Activated B cell treated with CpG ODN at 0.5 μM for 24 hours (primary cell): ENCODE measurements at places on chromosomes 6 and 20. TPM values are rescaled to one million over a fixed set of nuclear protein-coding genes. Genes with fewer than 3 reads are reported as not detected.

DNA sequence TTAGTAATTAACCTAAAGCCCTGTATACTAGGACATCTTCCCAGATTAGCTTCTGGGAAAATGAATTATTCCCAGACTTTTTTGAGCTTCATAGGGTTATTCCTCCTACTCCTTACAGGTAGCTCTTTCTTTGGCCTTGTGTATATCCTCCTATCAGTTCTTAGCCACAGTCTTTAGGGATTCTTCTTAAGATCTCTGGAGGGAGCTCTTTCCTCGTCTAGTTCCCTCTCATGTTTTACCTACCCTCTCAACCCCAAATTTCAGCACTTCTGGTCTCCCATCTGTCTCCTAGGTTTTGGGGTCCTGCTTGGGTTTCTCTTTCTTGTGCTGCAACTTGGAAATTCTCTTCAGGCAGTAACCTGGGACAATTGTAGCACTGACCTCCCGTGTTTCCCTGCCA lies 46.4 kb upstream of the SLC35B3 start:
- peaks cover 12% of the 10 kb centered on the region for H3K27me3 ChIP-seq
- no peak overlapping the region for H3K27ac ChIP-seq
- DNase-seq: no peak

GRCh38 chr20:10060226-10060625 lies 25.4 kb downstream of the ANKEF1 start:
- H3K36me3 ChIP-seq: peaks cover 18% of the 10 kb centered on the region
- H3K27ac ChIP-seq: no peak overlapping the region
- H3K4me1 ChIP-seq: peaks cover 17% of the 10 kb centered on the region
- peak overlapping the region; percentile 6 for H3K4me3 ChIP-seq

DNA sequence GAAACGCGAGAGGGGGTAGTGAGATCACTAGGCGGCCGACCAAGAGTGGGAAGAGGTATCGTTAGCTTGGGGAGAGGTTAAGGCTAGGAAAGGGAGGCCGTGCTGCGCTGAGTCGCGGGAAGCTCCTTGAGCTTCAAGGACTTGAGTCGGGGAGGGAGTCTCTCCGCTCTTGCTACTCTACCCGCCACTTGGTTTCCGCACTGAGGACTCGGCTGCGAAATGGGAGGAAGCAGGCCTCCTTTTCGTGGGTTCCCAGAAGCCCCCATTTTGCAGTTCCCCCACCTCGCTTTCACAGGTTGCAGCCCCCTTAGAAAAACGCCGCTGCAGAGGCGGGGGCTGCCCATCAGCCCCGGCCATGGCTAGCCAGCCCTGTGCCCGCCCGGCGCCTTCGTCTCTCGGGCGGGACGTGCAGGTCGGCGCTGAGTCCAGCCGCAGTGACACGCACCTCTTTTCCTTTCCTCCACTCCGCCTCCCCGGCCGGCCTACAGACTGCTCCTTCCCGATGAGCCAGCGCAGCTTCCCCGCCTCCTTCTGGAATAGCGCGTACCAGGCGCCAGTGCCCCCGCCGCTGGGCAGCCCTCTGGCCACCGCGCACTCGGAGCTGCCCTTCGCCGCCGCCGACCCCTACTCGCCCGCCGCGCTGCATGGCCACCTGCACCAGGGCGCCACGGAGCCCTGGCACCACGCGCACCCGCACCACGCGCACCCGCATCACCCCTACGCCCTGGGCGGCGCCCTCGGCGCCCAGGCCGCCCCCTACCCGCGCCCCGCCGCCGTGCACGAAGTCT lies 4.9 kb downstream of the VGLL2 start:
- no peak overlapping the region for H3K4me3 ChIP-seq
- DNase-seq: no peak
- H3K4me1 ChIP-seq: peaks cover 3% of the 10 kb centered on the region

- no peak overlapping the region for H3K4me3 ChIP-seq
- H3K4me1 ChIP-seq: no peaks in the 10 kb centered on the region
- no peak for DNase-seq
- no peaks in the 10 kb centered on the region for H3K36me3 ChIP-seq
- no peak overlapping the region for H3K27ac ChIP-seq
These were observed 426.2 kb downstream of the BMP2 start for GRCh38 chr20:7193681-7194080.

- H3K27me3 ChIP-seq: no peaks in the 10 kb centered on the region
- peaks cover 21% of the 10 kb centered on the region for H3K36me3 ChIP-seq
- no peak for DNase-seq
- no peak overlapping the region for H3K27ac ChIP-seq
- no peak overlapping the region for H3K4me3 ChIP-seq
These were observed 33.1 kb downstream of the HBS1L start for GRCh38 chr6:135021310-135022049.

GRCh38 chr6:118772886-118773285 lies 121.1 kb upstream of the ASF1A start:
- no peak for DNase-seq
- H3K36me3 ChIP-seq: no peaks in the 10 kb centered on the region
- no peak overlapping the region for H3K4me3 ChIP-seq
- peaks cover 12% of the 10 kb centered on the region for H3K4me1 ChIP-seq
- peaks cover 3% of the 10 kb centered on the region for H3K27me3 ChIP-seq

- no peaks in the 10 kb centered on the region for H3K4me1 ChIP-seq
- H3K4me3 ChIP-seq: no peak overlapping the region
- DNase-seq: no peak
- no peaks in the 10 kb centered on the region for H3K27me3 ChIP-seq
These were observed 318.8 kb downstream of the ZFAND3 start for GRCh38 chr6:38138374-38138773.

GRCh38 chr6:7896465-7896987 lies 14.1 kb downstream of the TXNDC5 start:
- H3K4me3 ChIP-seq: no peak overlapping the region
- H3K36me3 ChIP-seq: peaks cover 93% of the 10 kb centered on the region
- DNase-seq: no peak
- H3K27ac ChIP-seq: no peak overlapping the region
- peaks cover 31% of the 10 kb centered on the region for H3K4me1 ChIP-seq

DNA sequence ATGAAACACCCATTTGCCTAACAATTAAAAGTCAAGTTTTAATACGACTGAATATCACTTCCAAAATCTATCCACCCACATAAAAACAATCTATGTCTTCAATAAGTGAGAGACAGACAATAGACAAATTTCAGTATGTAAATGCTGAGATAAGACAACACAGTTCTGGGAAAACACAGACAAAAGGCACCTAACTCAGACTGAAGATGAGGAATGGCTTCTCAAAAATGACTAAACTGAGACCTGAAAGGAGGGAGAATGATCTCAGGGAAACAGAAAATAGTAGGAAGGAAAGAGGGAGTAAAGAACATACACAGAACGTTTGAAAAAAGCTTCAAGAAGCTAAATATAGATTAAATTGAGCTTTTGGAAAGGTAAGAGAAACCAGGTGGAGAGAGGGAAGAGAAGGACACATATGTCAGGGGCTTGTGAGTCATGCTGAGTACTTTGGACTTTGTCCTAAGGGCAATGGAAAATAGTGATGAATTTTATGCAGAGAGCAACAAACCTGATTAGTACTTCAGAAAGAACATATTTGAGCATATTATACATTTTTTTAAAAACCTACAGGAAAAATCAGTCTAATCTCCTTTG lies 16.1 kb downstream of the LMBRD1 start:
- peaks cover 66% of the 10 kb centered on the region for H3K36me3 ChIP-seq
- no peak for DNase-seq
- no peaks in the 10 kb centered on the region for H3K27me3 ChIP-seq

- DNase-seq: no peak
- no peaks in the 10 kb centered on the region for H3K36me3 ChIP-seq
- no peak overlapping the region for H3K27ac ChIP-seq
- H3K4me3 ChIP-seq: no peak overlapping the region
- no peaks in the 10 kb centered on the region for H3K27me3 ChIP-seq
- H3K4me1 ChIP-seq: peaks cover 6% of the 10 kb centered on the region
These were observed 1.4 kb upstream of the DDX43 start for GRCh38 chr6:73393278-73393677.

DNA sequence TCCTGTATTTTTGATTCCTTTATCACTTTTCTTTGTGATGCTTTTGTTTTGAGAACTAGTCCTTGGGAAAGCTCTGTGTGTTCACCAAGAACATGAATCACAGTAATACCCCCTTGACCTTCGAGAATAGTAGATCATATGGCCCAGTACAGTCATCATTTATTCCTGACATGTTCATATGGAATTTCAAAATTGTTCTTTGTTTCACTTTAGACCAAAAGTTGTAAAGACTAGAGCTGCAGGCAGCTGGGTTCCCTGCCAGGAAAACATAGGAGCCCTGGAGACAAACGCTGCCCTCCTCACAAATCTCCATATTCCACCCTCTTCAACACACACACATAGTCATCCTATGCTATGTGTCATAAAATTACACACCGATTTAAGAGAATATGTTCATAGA lies 621.2 kb upstream of the EYS start:
- H3K36me3 ChIP-seq: no peaks in the 10 kb centered on the region
- H3K4me3 ChIP-seq: no peak overlapping the region
- H3K4me1 ChIP-seq: no peaks in the 10 kb centered on the region
- H3K27ac ChIP-seq: no peak overlapping the region

GRCh38 chr20:1897965-1898464 lies 2.8 kb downstream of the SIRPA start:
- peak overlapping the region; percentile 68 for H3K4me3 ChIP-seq
- H3K36me3 ChIP-seq: peaks cover 5% of the 10 kb centered on the region
- peaks cover 57% of the 10 kb centered on the region for H3K4me1 ChIP-seq
- DNase-seq: peak; percentile 63
- H3K27me3 ChIP-seq: no peaks in the 10 kb centered on the region
- peak overlapping the region; percentile 87 for H3K27ac ChIP-seq

GRCh38 chr6:158353883-158354877 lies 41.9 kb downstream of the TULP4 start:
- H3K4me1 ChIP-seq: peaks cover 14% of the 10 kb centered on the region
- DNase-seq: no peak
- H3K27ac ChIP-seq: no peak overlapping the region

GRCh38 chr20:53658973-53659372 lies 65.3 kb upstream of the ZNF217 start:
- H3K36me3 ChIP-seq: no peaks in the 10 kb centered on the region
- no peaks in the 10 kb centered on the region for H3K27me3 ChIP-seq
- no peak for DNase-seq
- no peak overlapping the region for H3K4me3 ChIP-seq
- peak overlapping the region; percentile 90 for H3K27ac ChIP-seq

DNA sequence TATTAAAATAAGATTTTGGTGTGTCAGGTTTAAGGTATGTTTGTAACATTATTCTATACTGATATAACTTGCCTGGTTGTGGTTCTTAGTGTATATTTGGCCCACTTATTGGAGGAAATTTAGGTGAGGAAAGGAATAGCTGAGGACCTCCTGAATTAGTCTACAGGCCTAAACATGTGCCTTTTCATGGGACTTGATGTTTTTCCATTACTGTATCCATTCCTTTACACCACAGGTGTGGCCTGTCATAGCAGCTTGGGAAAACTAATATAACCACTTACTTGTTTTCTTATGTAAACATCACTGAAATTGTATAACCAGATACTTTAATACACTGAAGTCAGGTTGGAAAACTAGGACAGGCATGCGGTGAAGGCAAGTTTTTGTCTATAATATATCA lies 27.6 kb downstream of the BCKDHB start:
- H3K4me3 ChIP-seq: no peak overlapping the region
- no peaks in the 10 kb centered on the region for H3K4me1 ChIP-seq
- DNase-seq: no peak
- H3K27me3 ChIP-seq: no peaks in the 10 kb centered on the region
- peaks cover 51% of the 10 kb centered on the region for H3K36me3 ChIP-seq

GRCh38 chr20:62137092-62137384 lies 6.2 kb downstream of the PSMA7 start:
- H3K27ac ChIP-seq: no peak overlapping the region
- no peak overlapping the region for H3K4me3 ChIP-seq
- peaks cover 90% of the 10 kb centered on the region for H3K36me3 ChIP-seq
- peaks cover 40% of the 10 kb centered on the region for H3K4me1 ChIP-seq
- DNase-seq: no peak

GRCh38 chr6:152150196-152150595 lies 342.7 kb downstream of the ESR1 start:
- no peaks in the 10 kb centered on the region for H3K27me3 ChIP-seq
- H3K36me3 ChIP-seq: peaks cover 83% of the 10 kb centered on the region
- no peak overlapping the region for H3K4me3 ChIP-seq

DNA sequence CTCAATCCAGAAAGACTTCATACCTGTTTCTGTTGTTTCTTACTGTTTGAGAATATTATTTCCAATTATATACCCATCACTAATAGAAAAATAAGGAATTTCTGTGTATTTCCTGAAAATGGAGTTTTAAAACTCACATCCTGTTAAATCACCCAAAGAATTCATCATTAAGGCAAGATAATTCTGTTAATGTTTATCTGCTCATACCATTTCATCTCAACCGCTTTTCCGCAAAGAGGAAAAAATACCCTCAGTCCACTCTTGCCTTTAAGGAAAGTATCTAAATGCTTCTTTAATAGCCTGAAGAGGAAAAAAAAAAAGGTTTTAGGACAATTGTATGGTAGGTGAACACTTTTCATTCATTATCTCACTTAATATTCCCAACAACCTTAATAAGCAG lies 7.3 kb downstream of the TPMT start:
- H3K27ac ChIP-seq: no peak overlapping the region
- no peak overlapping the region for H3K4me3 ChIP-seq
- DNase-seq: no peak

- H3K27ac ChIP-seq: no peak overlapping the region
- no peaks in the 10 kb centered on the region for H3K27me3 ChIP-seq
- H3K36me3 ChIP-seq: no peaks in the 10 kb centered on the region
- no peak overlapping the region for H3K4me3 ChIP-seq
- DNase-seq: no peak
- H3K4me1 ChIP-seq: no peaks in the 10 kb centered on the region
These were observed 382.4 kb upstream of the MMS22L start for GRCh38 chr6:97665446-97665845.

DNA sequence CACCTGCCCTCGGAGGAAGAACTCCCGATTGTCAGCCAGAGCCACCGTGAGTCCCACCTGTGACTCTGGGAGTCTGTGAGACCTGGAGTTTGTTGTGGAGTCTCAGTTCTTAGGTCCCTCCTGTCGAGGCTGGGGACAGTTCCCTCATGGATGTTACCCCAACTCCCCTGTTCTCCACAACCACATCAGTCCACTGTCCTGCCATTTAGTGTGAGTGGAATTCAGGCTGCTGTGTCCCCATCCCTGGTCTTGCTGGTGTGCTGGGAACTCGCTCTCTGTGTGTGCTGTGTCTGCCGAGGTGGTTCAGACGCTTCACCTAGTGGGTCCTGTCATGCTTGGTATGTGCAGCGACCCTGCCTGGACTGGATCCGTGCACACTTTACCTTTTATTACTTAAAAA lies 163.2 kb downstream of the DTNBP1 start:
- no peaks in the 10 kb centered on the region for H3K27me3 ChIP-seq
- DNase-seq: no peak
- H3K36me3 ChIP-seq: peaks cover 90% of the 10 kb centered on the region
- no peak overlapping the region for H3K4me3 ChIP-seq

GRCh38 chr6:33139596-33140206 lies 52.6 kb downstream of the COL11A2 start:
- H3K27ac ChIP-seq: no peak overlapping the region
- no peaks in the 10 kb centered on the region for H3K27me3 ChIP-seq
- DNase-seq: no peak
- H3K36me3 ChIP-seq: no peaks in the 10 kb centered on the region
- H3K4me1 ChIP-seq: peaks cover 22% of the 10 kb centered on the region

The GCNT2 gene
- total RNA-seq: 23.2 and 25.9 TPM in 2 replicates

The PCED1A gene
- total RNA-seq: 53.2 and 59.1 TPM in 2 replicates

The SYNDIG1 gene
- total RNA-seq: not detected in 2 replicates

The PRR18 gene
- 0.10 TPM in 1 of 2 replicates, not detected in the other for total RNA-seq

The ANGPT4 gene
- not detected in 2 replicates for total RNA-seq

The TAP2 gene
- 141 and 172 TPM in 2 replicates for total RNA-seq

The NMBR gene
- total RNA-seq: not detected in 2 replicates

The BPIFB4 gene
- total RNA-seq: not detected in 2 replicates

The SLC13A3 gene
- 0.47 TPM in 1 of 2 replicates, not detected in the other for total RNA-seq
